Glomerular endothelial cell (primary cell): ENCODE measurements at places on chromosomes 13 and 19. TPM values are rescaled to one million over a fixed set of nuclear protein-coding genes. Genes with fewer than 3 reads are reported as not detected.

Gene NEK5
- total RNA-seq: 0.05 and 0.18 TPM in 2 replicates

DNA sequence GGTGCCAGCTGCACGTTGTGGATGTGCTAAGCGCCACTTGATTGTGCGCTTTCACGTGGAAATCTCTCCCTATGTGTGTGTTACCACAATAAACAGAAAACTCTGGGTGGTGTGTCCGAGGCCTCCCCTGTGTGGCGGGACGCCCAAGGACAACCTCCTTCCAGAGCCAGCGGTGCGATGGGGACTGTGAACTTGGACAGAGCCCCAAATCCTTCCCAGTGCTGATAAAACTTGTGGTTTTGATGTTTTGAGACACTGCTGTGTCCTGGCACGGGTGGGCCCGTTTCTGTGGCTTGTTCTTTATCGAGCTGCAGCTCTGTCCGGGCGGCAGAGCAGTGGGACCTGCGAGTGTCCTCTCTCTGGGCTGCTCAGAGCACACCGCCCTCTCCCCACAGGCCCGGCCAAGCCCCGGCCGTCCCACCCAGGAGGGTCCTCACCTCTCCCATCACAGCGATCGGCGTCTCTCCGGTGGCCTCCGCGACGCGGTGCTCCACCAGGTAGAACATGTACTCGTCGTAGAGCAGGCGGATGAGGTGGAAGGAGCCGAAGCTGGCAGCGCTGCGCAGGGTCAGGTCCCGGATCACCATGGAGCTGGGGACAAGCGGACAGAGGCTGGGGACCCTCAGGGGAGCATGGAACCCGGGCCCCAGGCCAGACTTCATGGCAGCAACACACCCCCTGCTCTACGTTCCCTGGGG lies 18.8 kb upstream of the RANBP3 start:
- DNase-seq: no peak

Gene EDNRB
- total RNA-seq: 18.8 and 25.6 TPM in 2 replicates

GRCh38 chr13:99214731-99215130 lies 14.1 kb downstream of the UBAC2 start:
- no peak for DNase-seq

DNA sequence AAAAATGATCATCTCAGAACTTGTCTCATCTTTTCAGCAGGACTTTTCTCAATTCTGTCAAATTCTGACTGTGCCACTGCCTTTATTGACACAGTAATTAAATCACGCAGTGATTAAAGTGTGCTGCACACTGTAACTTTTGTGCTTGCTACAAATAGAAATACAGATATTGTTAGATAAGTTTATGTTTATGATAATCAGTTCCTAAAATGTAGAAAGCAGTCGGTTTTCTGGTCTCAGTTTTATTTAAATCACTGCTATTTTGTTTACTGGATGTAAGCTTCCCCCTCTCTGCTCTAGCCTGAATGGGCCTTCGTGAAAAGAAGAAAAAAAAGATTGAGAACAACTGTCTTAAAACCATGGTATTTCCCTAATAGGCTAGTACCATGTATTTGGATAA lies 258.8 kb upstream of the STARD13 start:
- DNase-seq: no peak
